ENCODE measurements at places on chromosomes 3 and 15. TPM values are rescaled to one million over a fixed set of nuclear protein-coding genes. Genes with fewer than 3 reads are reported as not detected.

MFGE8 gene
- total RNA-seq: 51.8 TPM

HIGD2B gene
- not detected for total RNA-seq

TEX55 gene
- not detected for total RNA-seq

SLC12A1 gene
- total RNA-seq: not detected

LPP gene
- total RNA-seq: 124 TPM

SLC25A26 gene
- 11.9 TPM for total RNA-seq

PEX5L gene
- not detected for total RNA-seq

CD200 gene
- total RNA-seq: 4.4 TPM

TRIM42 gene
- not detected for total RNA-seq

DUOXA2 gene
- not detected for total RNA-seq

ATP8B4 gene
- 4.9 TPM for total RNA-seq

PLA1A gene
- 0.70 TPM for total RNA-seq

OR5K2 gene
- not detected for total RNA-seq

C15orf62 gene
- 1.1 TPM for total RNA-seq

DNA sequence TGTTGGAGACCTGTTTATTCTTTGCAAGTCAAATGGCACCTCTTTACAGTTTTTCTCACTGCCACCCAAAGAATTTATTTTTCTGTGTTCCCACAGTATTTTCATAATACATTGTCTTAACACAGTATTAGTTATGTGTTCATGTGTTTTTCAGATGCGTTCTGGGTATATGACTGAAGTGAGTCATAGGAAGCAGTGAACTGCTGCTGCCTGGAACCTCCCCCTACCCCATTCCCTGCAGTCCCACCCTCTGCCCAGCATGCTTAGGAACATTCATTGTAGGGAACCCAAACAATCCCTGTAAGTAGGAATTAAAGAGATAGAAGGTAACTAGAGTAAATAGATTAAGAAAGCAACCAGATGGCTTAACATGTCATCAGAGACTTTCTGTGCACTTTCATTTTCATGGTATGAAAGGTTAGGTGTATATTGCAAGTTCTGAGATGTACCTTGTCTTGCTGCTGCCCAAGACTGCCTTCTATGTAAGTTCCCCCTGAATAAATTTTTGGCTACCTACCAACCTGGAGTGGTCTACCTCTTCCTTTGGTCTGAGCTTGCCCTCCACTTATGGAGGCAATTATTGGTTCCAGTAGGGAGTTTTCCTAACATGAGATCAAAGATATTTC lies 21.9 kb upstream of the SQOR start:
- DNase-seq: no peak

DNA sequence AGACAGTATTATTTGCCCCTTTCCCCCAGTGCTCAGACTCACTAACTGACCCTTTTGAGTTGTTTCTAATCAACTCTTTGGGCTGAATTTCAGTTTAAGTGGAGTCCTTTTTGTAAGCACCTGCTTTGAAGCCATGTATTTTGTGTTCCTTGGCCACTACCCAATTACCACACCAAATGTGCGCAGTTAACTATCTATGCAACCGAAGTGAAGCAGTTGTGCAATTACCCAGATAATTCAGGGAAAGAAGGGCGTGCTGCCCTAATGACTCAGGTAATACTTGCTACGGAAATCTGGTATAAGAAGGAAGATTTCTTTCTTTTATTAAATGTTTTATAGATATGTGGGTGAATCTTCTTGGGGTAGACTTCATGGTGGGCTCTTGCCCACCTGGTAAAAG lies 371.9 kb upstream of the TBL1XR1 start:
- no peak for DNase-seq

DNA sequence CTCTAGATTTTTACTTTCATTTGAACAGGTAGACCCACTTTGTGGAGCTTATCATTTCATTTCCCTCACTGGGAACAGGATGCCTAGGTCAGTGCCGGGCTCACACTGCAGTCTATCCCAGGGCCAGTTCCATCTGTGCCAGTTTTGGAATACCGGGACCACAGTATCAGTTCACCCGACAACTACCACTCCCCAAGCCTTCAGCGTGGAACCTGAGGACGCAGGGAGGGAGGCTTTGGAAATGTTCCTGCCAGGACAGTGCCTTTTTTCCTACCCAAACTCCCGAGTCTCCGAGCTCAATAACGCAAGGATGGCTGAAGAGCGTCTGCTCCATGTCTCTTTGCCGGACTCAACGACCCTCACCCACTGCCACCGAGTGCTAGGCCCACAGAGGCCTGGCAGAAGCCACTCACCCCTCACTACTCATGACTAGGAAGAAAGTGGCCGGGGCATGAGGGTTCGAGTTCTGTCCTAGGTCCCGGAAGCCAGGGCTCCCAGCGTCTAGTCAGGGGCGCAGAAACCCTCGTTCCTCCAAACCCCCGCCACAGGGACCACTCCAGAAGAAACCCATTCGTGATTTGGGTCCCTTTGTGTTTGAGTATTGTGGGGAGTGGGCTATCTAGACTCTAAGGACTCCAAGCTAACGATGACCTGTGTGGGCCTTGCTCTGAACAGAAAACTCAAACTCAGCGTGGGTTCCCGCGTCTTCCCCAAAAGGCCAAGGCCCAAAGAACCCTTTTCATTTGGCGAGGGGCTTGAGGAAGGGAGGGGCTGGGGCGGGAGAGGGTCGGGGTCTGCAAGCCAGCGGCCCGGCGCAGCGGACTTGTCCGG lies 11.4 kb downstream of the ZIC1 start:
- DNase-seq: no peak

DNA sequence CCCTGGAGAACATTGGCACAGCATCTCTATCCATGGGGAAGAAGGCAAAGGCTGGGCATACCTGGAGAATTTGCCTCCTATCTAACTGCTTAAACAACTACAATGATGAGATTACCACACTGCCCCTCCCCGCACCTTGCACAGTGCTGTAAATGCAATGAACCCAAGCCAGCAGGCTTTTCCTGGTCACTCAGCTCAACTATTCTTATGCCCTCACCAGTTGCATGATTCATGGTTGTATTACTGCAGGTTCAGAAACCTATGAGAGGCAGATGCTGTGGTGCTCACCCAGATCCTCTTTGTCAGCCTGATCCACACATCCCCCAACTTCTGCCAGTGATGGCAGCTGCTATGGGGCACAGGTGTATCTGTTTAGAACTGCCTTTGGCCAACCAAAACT lies 77.7 kb upstream of the STAC start:
- DNase-seq: no peak

GRCh38 chr3:106048946-106049481 lies 180.2 kb upstream of the CBLB start:
- DNase-seq: no peak

- no peak for DNase-seq
Observed at GRCh38 chr15:43913941-43914340, 87.1 kb downstream of the WDR76 start.

- DNase-seq: no peak
Observed at GRCh38 chr15:31402511-31403056, 75.9 kb downstream of the KLF13 start.

- no peak for DNase-seq
Observed at GRCh38 chr3:132090921-132091320, 56.1 kb upstream of the CPNE4 start.

GRCh38 chr15:70293138-70293537 lies 195.4 kb upstream of the TLE3 start:
- DNase-seq: no peak

DNA sequence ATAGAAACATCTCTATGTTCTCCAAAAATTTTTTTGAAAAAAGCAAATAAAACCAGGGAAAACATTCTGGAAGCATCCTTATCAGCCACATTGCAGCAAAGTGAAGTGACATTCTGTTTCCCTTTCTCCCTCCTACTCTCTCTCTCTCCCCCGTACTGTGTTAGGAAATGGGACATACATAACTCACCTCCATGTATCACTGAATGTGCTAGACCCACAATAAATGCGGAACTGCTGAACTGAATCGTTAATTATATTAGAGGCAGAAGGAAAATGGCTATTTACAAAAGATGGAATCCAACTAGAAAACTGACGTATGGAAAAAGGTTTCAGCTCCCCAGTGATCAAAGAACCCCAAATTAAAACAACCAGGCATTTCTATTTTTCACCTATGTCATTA lies 129.8 kb downstream of the MINAR1 start:
- no peak for DNase-seq

- DNase-seq: no peak
Observed at GRCh38 chr3:36832406-36832805, 68.1 kb upstream of the DCLK3 start.

DNA sequence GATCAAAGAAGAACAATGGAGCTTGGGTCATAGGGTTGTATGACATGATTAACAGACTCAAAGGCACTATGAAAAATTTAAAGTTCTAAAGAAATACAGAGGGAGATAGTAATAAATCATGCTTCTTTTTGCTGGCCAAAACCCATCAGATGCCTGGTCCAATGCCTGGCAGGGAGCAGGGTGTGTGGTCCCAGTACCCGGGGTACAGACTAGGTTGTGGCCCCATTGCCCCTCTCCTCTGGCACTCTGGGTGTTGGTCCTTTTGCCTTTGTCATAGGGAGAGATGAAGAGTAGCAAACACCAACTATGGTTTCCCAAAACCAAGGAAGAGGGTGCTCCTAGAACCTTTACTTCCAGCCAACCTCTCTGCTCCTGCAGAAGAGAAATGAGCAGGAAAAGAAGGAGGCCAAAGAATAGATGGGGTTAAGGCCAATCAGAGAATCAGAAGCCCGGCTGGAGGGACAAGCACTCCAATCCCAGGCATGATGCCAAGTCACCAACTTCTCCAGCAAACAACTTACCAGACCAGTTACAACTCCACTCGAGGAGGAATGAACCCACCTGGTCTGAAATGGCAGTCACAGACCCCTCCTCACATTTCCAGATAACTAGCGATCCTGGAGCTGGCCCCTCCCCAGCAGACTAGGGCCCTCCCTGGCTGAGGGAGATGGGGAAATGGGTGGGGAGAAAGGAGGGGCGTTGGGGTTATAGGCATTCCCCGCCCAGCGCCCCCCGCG lies 1.8 kb downstream of the IGDCC3 start:
- peak; percentile 9 for DNase-seq

- DNase-seq: peak; percentile 37
Observed at GRCh38 chr15:31324806-31325594, 1.6 kb upstream of the KLF13 start.

GRCh38 chr3:8486936-8487335 lies 14.7 kb upstream of the LMCD1 start:
- DNase-seq: no peak

DNA sequence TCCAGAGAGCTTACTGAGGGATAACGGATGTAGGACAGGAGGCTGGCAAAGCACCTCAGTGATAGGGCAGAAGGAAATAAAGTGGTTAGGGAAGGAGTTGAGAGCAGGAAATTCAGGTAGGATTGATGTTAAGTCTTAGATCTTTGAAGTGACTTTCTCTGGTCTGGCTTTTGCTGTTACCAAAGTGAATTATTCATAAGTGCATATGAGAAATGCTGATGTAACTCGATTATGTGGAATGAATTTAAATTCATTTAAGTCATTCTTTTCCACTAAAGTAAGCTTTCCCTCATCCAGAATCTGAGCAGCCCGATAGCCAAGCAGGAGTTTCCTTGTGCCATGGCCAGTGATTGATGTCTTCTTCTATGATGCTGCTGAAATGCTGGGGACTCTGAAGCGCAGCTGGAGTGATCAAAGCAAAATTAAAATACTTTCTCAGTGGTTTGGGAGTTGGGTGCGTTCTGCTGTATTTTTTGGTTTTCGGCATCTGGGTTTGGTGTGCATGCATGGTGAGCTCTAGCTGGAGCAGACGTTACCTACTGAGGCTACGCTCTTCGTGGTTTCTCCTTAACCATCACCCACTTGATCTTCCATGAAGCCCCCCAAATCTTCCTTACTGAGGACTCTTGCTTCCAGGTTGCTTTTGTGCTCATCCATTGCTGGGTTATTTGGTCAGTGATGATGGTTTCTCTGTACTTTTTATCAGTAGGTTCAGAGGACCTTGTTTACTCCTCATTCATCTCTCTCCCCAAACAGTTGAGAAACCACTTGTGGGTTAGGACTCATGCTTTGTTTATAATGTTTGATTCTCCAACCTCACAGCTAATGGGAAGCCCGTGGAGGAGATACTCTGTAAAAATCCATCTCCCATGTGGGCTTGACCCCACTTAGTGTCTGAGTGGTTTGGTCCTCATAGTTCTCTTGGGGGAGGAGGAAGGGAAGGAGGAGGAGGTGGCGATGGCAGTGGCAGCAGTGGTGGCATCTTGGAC lies 72.5 kb downstream of the IGF1R start:
- DNase-seq: no peak

- no peak for DNase-seq
Observed at GRCh38 chr15:101654171-101654570, 2.0 kb upstream of the TM2D3 start.

DNA sequence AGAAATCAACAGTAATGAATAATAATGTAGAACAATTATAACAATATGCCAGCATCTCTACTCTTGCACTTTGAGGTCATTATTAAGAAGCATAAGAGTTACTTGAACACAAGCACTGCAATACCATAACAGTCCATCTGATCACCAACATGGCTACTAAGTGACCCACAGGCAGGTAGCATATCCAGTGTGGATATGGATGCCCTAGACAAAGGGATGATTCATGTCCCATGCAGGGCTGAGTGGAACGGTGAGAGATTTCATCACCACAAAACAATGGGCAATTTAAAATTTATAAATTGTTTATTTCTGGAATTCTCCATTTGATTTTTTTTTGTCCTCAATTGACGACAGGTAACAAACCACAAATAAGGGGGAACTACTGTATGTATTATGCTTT lies 107.7 kb upstream of the TSC22D2 start:
- no peak for DNase-seq

GRCh38 chr15:90322538-90322937 lies 29.5 kb upstream of the ZNF774 start:
- no peak for DNase-seq

GRCh38 chr3:43400781-43401730 lies 114.7 kb downstream of the SNRK start:
- DNase-seq: no peak

DNA sequence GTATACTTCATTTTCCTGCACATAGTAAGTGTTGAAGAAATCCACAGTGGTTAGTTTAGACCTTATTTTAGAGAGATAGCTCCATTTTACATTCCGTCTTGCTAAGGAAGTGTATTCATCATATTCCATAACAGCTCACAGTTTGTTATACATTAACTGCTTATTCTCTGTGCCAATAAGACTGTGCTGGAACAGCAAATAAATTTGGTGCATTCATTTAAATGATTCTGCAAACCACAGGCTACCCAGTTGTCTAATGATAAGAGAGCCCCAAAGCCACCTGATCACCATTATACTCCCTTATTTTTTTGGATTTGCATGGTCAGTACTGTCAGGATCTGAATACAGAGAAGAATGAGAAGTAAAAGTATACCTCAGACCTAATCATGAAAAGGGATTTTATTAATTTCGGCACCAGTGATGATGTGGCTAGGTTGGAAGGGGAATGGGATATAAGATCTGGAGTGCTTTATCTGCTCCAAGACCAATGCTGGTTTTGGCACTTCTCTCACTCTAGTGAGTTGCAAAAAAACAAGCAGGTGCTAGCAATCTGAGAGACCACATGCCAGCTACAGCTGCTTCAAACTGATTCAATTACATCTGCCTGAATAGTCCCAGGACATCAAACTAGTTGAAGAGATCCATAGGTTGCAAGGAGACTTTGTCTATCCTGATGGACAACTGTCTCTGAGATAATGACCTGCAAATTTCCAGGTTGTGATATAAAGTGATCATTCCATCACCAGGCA lies 254.8 kb downstream of the ZBTB20 start:
- DNase-seq: no peak

GRCh38 chr3:161393803-161394202 lies 22.5 kb upstream of the SPTSSB start:
- DNase-seq: no peak

- DNase-seq: no peak
Observed at GRCh38 chr3:12508291-12508700, 24.0 kb downstream of the TSEN2 start.

Measured in Peyer's patch (tissue), 4 donors.